NCI-H2081 treated with DMSO at 0.1 percent for 48 hours (cell line): ENCODE measurements at places on chromosomes 1 and 21.

DNA sequence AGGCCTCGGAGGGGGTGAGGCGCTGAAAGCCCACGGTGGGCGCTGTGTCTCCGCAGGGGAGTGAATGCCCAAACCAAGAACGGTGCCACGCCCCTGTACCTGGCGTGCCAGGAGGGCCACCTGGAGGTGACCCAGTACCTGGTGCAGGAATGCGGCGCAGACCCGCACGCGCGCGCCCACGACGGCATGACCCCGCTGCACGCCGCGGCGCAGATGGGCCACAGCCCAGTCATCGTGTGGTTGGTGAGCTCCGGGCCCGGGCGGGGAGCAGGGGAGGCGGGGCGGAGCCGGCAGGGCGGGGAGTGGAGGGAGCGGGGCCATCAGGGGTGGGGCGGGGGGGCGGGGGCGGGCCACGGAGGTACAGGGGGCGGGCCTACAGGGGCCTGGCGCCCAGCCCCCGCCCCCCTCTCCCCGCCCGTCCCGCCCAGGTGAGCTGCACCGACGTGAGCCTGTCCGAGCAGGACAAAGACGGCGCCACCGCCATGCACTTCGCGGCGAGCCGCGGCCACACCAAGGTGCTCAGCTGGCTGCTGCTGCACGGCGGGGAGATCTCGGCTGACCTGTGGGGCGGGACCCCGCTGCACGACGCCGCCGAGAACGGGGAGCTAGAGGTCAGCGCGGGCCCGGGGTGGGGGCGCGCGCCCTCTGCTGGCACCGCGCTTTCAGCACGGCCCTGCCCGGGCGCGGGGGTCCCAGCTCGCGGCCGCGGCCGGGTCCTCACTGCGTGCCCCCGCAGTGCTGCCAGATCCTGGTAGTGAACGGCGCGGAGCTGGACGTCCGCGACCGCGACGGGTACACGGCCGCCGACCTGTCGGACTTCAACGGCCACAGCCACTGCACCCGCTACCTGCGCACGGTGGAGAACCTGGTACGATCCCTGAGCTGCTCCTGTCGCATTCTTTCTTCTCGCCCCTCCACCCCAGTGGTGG, 15.9 kb downstream of the ESPN start:
- no peak for DNase-seq

GRCh38 chr1:86156566-86157455, at the start of gene COL24A1:
TSS of gene COL24A1 (minus strand) at chr1:86156772. CDS start at chr1:86156396, 376 bp downstream.
- no peak for DNase-seq

DNA sequence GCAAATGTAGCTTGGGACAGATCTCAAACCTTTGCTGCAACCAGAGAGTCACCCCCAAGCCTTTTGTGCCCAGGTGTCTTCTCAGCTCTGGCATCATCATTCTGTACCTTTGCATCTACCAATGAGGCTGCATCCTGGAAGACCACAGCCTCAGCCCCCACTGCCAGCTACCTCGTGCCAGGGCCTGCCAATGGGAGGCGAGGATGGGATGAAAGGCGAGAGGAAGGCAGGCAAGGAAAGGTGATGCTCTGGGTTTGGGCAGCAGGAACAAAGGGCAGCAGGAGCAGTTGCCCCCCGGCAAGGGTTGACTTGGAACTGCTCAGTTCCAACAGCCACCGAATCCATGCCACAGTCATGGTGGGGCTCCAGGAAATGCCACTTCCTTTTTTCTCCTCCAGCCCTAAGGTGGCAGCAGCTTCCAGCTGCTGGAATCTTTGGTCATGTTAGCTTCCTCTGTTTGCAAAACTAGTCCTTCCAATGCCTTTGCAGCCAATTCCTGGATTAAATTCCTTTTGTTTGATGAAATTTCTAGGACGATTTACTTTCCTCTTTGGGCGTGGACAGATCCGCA, 651.6 kb downstream of the NPHP4 start:
- DNase-seq: no peak

GRCh38 chr1:2288311-2288710, 60.2 kb downstream of the SKI start:
- no peak for DNase-seq

DNA sequence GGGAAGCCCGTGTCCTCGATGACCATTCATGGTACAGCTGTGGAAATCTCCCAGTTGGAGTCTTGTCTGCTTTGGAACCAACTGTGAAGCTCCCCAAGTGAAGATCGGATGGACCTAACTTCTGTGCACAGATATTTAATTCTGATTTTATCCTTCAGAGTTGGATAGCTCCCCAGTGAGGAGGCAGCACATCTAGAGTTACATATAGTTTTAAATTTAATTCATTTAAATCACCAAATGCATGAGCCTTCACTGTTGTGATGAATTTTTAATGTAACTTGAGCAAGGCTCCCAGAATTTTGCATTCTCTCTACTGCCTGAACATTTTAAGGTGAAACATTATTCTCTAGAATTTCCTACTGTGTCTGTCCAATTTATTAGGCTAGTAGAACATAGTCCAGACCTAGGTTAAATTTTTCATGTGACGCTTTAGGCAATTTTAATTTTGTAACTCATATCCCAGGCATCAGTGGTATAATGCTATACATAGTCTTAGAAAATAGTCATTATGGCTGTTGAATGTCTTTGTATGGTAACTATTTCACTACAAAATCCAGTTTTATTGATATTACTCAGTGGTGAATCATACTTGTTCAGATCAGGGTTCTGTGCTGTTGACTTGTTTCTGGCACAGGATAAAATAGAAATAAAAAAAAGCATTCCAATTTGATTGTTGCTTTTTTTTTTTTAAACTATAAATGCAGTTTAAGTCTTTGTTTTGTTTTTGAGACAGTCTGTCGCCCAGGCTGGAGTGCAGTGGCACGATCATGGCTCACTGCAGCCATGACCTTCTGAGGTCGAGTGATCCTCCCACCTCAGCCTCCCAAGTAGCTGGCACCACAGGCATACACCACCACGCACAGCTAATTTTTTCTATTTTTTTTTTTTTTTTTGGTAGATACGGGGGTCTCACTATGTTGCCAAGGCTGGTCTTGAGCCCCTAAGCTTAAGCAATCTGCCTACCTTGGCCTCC, 66.9 kb downstream of the PRDM2 start:
- no peak for DNase-seq

DNA sequence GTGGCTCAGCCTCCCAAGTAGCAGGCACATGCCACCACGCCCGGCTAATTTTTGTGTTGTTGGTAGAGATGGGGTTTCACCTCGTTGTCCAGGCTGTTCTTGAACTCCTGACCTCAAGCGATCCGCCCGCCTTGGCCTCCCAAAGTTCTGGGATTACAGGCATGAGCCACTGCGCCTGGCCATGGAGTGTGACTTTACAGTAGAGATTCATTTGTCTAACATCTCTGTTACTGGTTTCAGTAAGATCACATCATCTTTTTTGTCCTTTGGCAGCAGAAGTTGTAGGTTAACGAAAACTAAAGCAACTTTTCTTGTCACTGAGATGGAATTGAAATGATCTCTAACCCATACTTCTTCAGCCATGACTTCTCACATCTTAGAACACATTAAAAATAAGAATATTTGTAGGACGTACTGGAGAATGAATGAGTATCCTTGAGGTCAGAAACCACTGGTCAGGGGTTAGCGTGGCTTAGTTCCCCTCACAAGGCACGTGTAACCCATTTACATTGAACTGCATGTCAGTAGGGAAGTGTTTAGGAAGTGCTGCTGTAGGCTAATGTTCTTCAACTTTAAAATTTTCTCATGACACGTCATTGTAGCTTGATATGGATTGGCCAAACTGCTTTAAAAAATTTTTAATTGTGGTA, 75.9 kb downstream of the CAMTA1 start:
- DNase-seq: no peak

GRCh38 chr1:216111842-216112241, 311.4 kb downstream of the USH2A start:
- DNase-seq: no peak

DNA sequence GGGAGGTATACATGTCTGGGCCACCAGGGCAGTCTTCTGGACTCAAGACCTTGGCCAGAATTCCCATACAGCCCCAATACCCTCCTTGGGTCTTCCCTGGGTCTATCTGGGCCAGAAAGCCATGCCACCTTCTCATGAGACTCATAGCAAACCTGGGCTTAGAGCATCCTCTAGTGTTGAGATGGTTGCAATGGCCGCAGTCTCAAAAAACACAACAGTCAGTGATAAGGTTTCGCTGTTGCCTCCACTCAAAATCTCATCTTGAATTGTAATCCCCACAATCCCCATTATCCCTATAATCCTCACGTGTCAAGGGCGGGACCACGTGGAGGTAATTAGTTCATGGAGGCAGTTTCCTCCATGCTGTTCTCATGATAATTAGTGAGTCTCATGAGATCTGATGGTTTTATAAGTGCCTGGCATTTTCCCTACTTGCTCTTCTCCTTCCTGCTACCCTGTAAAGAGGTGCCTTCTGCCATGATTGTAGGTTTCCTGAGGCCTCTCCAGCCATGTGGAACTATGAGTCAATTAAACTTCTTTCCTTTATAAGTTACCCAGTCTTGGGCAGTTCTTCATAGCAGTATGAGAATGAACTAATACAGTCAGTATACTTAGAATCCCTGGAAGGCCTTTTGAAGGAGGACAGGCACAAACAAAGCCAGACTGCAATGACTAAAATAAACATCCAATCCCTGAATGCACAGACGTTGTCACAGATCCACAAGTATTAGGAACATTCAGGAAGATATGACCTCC, 77.0 kb downstream of the CTH start:
- no peak for DNase-seq

- DNase-seq: no peak
These were observed 68.0 kb upstream of the CYP2J2 start for GRCh38 chr1:59994302-59995198.

DNA sequence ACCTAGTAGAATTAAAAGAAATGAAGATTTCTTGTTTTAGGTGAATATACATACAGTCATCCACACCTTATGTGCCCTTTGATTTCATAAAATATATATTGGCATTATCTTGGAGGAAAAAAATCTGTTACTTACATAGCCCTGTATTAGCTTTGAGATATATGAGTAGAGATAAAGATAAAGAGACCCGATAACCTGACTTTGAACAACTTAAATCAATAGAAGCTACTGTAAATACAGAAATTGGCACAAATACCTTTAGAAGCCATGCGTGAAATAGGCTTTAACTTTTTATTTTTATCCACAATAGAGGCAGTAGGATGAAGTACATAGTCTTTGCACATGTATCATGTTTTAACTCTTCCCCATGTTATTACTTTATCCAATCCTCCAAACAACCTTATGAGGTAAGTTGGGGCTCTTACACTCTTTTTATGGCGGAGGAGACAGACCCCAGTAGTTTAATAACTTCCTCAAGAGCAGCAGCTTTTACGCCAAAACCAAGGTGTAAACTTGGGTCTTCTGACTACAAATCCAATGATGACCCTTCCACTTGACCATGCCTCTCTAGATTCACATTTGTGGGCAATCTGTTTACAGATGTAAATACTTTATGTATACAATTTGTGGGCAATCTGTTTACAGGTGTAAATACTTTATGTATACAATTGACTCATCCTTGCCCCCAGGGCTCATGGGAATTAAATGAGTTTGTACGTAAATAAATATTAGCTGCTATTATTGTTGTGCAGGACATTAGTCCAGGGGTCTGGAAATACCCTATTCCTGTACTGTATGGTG, 2.1 kb downstream of the CD55 start:
- DNase-seq: no peak

DNA sequence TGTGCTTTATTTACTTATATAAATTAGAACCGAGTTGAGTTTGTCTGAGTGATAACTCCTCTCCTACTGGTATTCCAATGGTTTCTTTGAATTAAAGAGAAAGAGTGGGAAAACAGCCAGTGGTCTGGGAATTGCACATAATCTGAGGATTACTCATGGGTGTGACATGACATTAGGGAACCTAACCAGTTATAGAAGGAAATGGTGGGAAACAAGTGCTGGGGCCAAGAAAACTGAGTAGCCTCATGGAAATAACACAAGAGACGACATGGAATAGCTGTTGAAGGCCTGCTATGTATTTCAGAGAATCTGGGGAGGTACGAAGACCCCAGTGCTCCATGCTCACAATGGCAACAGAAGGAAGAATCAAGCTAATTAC, 41.8 kb upstream of the LRRC52 start:
- DNase-seq: no peak

DNA sequence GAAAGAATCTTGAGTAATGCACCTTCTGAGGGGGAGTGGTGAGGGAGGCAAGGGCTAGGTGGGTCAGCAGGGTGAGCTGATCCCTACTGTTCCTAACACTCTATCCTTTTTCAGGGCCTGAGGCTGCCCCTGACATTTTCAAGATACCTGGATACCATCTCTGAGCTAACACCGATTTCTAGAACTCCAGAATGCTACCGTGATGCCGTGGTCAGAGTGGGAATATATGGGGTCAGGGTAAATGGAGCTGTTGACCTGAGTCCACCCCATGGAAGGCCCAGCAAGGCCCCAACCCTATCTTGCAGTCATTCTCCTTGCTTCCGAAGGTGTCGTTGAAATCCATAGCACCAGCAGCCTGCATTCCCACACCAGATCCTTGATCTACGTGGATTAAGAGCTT, 18.0 kb upstream of the PTPRF start:
- no peak for DNase-seq

GRCh38 chr1:36520771-36521420, 38.2 kb upstream of the CSF3R start:
- DNase-seq: no peak

GRCh38 chr1:9455487-9456234, 83.6 kb upstream of the SLC25A33 start:
- no peak for DNase-seq

DNA sequence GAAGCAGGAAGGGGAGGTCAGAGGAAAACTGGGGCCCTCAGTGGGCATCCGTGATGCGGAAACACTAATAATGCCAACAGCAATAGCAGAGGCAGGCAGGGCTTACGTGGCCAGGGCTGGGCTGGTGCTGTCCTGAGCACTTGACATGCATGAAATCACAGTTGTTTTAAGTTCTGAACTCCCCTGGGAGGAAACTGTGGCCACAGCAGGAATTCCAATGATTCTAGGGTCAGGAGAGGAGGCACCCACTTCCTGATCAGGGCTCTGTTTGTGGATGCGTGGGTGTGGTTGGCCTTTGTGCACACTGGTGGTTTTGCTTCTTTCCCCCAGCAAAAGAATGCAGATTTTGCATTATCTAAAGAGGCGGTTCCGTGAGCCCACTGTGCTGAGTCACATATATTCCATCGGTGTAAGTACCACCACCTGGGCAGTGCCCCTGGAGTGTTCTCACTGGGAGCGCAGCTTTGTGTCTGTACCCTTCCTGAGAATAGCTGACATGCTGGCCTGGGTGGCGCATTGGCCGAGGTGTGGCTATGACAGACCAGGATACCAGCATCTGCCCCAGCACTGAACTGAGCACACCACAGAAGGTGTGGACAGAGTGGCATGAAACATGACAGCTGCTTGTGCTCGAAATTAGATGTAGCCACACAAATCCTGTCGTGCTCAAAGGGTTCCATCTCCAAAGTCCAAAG, 71.0 kb downstream of the PDE9A start:
- DNase-seq: no peak

GRCh38 chr21:42654179-42654912, 925 bp downstream of the PDE9A start:
- DNase-seq: no peak

GRCh38 chr1:52179073-52179472, 37.2 kb downstream of the ZFYVE9 start:
- no peak for DNase-seq
